ENCODE measurements at places on chromosomes 3 and 15. TPM values are rescaled to one million over a fixed set of nuclear protein-coding genes. Genes with fewer than 3 reads are reported as not detected.

GRCh38 chr3:113258361-113258760 is 47.0 kb downstream of the BOC start:
- no peak for DNase-seq

GRCh38 chr15:98203872-98204660 is 243.6 kb downstream of the ARRDC4 start:
- no peak for DNase-seq

DNA sequence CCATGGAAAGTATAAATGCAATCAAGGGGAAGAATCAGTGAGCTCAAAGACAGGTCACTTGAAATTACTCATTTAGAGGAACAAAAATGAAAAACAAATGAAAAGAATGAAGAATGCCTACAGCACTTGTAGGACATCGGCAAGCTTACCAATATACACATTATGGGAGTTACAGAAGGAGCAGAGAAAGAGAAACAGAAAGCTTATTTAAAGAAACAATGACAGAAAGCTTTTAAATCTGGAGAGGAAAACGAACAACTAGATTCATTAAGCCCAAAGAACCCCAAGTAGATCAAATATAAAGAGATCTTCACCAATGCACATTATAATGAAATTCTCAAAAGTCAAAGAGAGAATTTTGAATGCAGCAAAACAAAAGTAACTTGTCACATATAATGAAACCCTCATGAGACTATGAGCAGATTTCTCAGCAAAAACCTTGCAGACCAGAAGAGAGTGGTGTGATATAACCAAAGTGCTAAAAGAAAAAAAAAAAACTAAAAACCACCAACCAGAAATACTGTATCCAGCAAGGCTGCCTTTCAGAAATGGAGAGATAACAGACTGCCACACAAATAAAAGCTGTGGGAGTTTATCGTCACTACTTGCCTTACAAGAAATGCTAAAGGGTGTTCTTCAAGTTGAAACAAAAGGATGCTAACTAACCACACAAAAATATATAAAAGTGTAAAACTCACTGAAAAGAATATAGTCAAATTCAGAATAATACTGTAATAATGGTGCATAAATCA is 63.1 kb downstream of the MYH15 start:
- no peak for DNase-seq

Gene LRRC31
- total RNA-seq = 1.1 TPM

Gene MOBP
- 0.18 TPM for total RNA-seq

GRCh38 chr15:61173899-61174689 is 55.0 kb downstream of the RORA start:
- DNase-seq = no peak

GRCh38 chr3:23004971-23005370 is 198.2 kb upstream of the UBE2E2 start:
- DNase-seq = no peak

DNA sequence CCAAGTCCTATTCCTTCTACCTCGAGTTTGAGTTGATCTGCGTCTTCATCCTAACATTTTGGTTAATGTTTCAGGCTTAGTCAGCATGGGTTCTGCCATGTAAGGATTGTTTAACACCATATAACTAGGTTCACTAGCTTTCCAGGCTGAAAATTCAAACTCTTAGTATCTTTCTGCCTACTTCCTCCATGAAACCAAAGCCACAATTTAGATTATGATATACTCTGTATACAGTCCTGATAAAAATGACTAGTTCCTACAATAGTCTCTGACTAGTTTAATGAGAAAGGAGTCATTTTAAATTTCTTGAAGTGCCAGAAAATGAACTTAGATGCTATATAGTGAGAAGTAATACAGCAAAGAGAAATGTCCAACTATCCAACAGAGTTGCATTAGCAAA is 6.6 kb upstream of the BTLA start:
- DNase-seq = no peak

- DNase-seq = no peak
Measured at GRCh38 chr15:76787273-76787672, 117.9 kb downstream of the SCAPER start.

DNA sequence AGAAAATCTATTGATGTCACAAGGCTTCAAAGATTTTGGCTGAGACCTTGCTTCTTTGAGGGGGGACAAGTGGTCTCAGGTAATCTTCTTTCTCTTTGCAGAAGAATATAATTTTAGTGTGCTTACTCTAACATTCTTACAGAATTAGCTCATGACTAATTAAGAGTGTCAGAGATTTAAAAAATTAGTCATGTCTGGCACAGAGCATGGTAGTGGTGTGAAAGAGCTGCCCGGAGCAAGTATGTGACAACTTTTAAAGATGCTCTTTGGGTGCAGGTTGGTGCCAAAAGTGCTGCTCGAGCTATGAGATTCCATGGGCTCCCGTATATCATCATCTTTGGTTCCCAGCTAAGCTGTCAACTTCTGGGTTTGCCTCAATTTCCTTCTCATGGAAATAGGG is 31.1 kb downstream of the CYP19A1 start:
- DNase-seq = no peak

- DNase-seq = no peak
Measured at GRCh38 chr15:61101543-61101942, 127.6 kb downstream of the RORA start.

GRCh38 chr15:60678632-60679031 is 199.7 kb upstream of the ICE2 start:
- DNase-seq = no peak

Gene EFHB
- total RNA-seq = 5.6 TPM

Gene FETUB
- total RNA-seq = not detected

- DNase-seq = no peak
Measured at GRCh38 chr15:59250249-59250648, 43.6 kb downstream of the LDHAL6B start.

GRCh38 chr3:45541326-45542321 is 52.9 kb upstream of the LIMD1 start:
- DNase-seq = no peak

Gene EFCC1
- 12.1 TPM for total RNA-seq

Gene C3orf80
- total RNA-seq = 1.2 TPM

Gene LRRIQ4
- not detected for total RNA-seq

Gene PARP15
- total RNA-seq = 11.4 TPM

DNA sequence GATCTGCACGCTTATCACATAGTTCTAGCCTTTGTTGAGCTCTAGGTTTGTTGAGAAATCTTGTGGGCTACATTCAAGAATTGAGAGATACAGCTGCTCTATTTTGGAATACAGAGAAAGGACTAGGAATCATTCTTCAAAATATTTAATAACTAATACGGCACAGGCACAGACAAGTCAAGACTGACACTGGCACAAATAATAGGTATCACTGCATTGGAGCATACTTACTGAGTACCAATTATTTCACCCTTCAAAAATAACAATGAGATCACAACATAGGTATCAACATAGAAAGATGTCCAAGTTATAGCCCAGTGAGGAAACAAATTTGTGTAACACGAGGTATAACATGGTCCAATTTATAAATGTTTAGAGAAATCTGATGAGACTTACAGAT is 133.7 kb upstream of the TSC22D2 start:
- DNase-seq = no peak

DNA sequence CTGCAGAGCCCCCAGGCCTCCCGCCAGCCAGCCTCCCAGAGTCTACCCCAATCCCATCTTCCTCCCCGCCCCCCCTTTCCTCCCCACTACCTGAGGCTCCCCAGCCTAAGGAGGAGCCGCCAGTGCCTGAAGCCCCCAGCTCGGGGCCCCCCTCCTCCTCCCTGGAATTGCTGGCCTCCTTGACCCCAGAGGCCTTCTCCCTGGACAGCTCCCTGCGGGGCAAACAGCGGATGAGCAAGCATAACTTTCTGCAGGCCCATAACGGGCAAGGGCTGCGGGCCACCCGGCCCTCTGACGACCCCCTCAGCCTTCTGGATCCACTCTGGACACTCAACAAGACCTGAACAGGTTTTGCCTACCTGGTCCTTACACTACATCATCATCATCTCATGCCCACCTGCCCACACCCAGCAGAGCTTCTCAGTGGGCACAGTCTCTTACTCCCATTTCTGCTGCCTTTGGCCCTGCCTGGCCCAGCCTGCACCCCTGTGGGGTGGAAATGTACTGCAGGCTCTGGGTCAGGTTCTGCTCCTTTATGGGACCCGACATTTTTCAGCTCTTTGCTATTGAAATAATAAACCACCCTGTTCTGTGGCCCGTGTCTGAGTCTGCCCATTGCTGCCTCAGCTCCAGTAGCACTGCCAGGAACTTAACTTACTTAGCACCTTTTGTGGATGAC is 32.2 kb downstream of the PTPN23 start:
- no peak for DNase-seq

Gene CCDC80
- 148 TPM for total RNA-seq

Measured in lower lobe of right lung (tissue), 2 donors.